Esophagus muscularis mucosa (tissue), 4 donors: ENCODE measurements at places on chromosomes 6 and 20. TPM values are rescaled to one million over a fixed set of nuclear protein-coding genes. Genes with fewer than 3 reads are reported as not detected.

DNA sequence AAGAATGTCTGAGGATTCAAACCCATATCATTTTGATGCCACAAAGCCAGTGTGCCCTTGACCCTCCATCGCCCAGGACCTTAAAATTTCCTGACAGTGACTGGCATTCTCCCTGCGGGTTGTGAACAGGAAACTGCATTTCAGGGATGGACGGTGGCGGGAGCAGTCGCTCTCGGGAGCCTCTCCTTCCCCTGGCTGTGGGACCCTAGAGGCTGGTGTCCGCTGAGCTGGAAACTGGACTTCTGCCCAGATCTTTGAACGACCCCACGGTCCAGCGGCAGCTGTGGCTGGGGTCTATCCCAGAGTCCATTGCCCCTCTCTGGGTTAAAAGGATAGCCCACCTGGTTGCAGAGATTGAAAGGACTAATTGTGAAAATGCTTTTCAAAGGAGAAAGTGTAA, 1.4 kb upstream of the SEC63 start:
- H3K27me3 ChIP-seq, result no peaks in the 10 kb centered on the region
- H3K4me3 ChIP-seq, result no peak overlapping the region
- DNase-seq, result no peak

DNA sequence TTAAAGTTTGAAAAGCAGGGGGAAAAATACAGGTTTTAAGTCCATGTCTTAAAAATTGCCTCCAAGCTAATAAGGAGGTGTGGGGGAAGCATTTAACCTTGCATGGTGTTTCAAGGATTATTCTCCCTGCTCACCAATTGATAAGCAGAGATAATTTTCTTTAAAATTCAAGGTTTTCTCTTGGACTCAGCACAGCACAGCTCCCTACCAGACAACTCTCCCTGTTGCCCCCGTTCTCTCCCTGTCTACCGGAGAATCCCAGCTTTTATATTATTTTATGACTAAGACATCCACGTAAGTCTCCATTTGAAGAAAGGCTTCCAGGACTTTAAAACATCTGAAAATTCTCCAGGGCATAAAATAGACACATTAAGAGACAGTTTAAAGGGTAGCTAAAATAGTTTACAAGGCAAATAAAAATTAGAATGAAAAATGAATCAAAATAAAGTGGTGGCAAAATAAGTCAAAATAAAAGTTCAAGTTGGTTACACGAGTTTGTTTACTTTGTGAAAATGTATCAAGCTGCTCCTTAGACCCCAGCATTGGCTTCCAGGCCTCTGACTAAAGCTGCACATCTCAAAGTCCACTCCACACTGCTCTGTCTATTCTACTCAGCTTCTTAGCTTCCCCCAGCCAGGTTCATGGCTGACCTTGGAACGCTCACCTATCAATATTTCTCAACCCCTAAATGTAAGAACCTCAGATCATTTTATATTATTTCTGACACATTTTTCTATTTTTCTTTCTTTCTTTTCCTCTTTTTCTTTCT, 188.6 kb upstream of the PLCB4 start:
- H3K4me1 ChIP-seq, result peaks cover 23% of the 10 kb centered on the region
- no peak for DNase-seq
- no peak overlapping the region for H3K27ac ChIP-seq
- peaks cover 11% of the 10 kb centered on the region for H3K36me3 ChIP-seq
- no peaks in the 10 kb centered on the region for H3K27me3 ChIP-seq
- H3K4me3 ChIP-seq, result no peak overlapping the region

- no peaks in the 10 kb centered on the region for H3K27me3 ChIP-seq
- peaks cover 7% of the 10 kb centered on the region for H3K4me1 ChIP-seq
- DNase-seq, result no peak
- no peak overlapping the region for H3K27ac ChIP-seq
These were observed 123.7 kb downstream of the RCAN2 start for GRCh38 chr6:46367354-46368168.

GRCh38 chr20:6612606-6612923, 154.9 kb upstream of the BMP2 start:
- no peak overlapping the region for H3K4me3 ChIP-seq
- no peak overlapping the region for H3K27ac ChIP-seq
- no peaks in the 10 kb centered on the region for H3K4me1 ChIP-seq
- H3K27me3 ChIP-seq, result no peaks in the 10 kb centered on the region
- DNase-seq, result no peak

DNA sequence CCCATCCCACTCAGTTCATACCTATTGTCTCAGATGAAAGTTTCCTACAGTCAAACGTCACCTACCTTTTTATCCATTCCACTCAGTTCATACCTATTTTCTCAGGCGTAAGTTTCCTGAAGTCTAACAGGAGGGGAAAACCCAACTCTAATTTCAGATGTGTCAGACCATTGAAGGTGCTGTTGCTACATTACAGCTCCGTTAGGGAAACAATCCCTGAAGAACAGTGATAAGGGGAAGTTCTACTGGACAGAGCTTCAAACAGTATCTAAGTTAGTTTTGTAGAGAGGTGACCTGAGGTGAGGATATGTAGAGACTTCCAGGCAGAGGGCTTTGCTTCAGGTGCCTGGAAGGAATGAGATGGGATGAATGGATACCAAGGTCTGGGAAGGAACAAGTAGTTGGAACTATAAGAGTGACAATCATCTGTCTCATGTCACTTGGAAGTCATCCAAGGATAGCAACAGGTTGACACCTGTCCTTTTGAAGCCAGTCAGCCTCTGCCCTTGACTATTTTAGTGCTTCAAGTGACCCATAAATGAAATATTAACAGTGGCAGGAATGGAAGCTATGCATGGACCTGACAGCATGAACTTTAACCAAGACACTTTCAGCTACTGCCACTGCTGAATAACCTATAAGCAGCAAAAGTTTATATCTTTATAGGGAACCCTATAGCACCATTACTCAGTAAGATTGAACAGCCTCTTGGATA, 191.6 kb upstream of the MOCS1 start:
- H3K27ac ChIP-seq, result no peak overlapping the region
- no peak for DNase-seq
- no peak overlapping the region for H3K4me3 ChIP-seq
- no peaks in the 10 kb centered on the region for H3K27me3 ChIP-seq
- H3K4me1 ChIP-seq, result no peaks in the 10 kb centered on the region

DNA sequence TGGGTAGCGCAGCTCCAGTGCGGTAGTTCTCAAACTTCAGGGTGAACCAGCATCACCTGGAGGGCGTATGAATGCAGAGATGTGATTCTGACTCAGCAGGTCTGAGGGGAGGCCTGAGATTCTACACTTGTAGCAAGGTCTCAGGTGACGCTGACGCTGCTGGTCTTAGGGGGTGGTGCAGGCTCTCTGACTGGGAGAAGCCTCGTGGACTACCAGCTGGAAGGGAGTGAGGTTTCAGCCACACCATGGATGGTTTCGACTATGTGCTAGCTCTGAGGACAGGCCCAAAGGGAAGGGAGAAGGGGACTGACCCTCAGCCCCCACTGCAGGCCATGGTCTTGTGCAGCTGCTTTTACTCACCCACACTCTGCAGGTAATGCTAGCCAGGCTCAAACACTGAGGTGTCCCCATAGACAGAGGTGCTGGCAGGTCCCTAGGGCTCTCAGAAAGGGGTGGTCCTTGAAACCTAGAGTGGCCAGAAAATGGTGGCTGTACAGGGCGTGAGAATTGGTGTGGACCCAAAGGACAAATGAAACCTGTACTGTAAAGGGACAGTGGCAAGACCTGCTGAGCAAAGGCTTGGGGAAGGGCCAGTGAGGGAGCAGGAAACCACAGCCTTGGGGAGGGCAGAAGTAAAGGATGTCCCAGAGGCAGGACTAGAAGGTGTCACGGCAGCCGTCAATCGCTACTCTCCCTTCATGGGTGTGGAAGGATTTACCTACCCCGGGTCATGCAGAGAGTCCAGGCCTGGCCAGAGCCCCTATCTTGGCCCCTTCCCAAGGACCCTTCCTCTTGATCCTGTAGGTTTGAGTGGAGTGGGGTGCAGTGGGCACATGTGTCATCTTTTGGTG, 52.7 kb downstream of the EBF4 start:
- DNase-seq, result peak; percentile 82
- H3K4me1 ChIP-seq, result peaks cover 14% of the 10 kb centered on the region
- H3K36me3 ChIP-seq, result no peaks in the 10 kb centered on the region
- no peak overlapping the region for H3K27ac ChIP-seq
- no peaks in the 10 kb centered on the region for H3K27me3 ChIP-seq

DNA sequence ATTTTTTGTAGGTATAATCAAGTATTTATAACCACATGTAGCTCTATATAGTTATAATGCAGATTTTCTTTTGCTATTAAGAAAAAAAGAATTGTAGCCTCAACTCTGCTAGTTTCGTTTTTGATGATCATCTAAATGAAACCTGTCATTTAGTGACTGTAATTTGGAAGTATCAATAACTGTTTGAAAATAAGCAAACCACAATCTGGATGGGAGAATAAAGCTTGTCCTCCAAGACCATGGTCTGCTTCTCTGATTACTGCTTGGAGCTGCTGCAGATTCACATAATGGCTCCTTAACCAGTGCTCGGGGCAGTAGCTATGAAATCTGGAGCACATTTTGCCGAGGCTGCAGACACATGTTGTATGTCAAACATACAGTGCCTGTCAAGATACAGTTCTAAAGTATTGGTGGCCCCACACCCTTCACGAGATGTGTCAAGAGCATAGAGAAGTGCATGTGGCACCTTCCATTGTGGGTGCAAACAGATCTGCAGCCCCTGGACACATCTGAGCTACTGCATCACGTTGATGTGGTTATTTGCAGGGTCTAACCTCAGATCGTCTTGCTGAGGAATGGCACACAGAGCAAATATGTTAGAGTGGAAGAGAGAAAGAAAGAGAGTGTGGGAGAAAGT, 255.7 kb upstream of the SUPT3H start:
- DNase-seq, result no peak
- no peak overlapping the region for H3K27ac ChIP-seq
- no peak overlapping the region for H3K4me3 ChIP-seq

DNA sequence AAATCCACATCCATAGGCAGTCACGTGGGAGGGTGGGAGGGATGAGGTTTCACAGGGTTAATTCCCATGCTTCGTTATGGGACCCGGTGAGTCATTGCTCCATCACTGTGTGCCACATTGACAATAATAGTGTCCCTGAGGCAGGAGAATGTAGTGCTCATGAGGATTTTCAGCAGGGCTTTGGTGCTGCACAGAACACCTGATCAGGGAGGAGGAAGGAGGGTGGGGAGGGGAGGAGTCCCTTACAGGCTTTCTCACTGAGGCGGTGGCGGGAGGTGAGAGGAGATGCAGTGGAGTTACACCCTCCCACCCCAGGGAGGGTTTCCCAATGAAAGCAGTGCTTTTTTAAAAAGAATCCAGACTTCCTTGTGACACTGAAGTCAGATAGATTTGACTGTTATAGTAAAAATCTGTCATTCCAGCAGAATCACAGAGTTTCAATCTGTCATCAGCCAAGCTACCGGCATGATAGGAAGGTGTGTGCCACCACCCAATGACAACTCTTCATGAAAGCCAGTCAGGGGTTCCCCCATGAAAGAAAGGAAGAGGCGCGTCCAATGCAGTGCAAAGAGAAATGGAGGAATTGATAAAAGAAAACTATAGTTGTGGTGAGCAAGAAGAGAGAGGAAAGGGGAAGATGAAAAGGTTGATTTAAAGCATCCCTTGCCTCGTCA, 144.8 kb downstream of the TBC1D7 start:
- no peaks in the 10 kb centered on the region for H3K4me1 ChIP-seq
- H3K27me3 ChIP-seq, result no peaks in the 10 kb centered on the region
- H3K4me3 ChIP-seq, result no peak overlapping the region
- DNase-seq, result no peak

GRCh38 chr6:132858750-132859149, 44.4 kb downstream of the RPS12 start:
- H3K4me1 ChIP-seq, result no peaks in the 10 kb centered on the region
- H3K27me3 ChIP-seq, result no peaks in the 10 kb centered on the region
- H3K27ac ChIP-seq, result no peak overlapping the region
- DNase-seq, result no peak
- no peaks in the 10 kb centered on the region for H3K36me3 ChIP-seq

- peaks cover 60% of the 10 kb centered on the region for H3K4me1 ChIP-seq
- H3K4me3 ChIP-seq, result no peak overlapping the region
- H3K27ac ChIP-seq, result peak overlapping the region; percentile 74
These were observed 10.5 kb downstream of the RPS6KA2 start for GRCh38 chr6:166616261-166617238.

DNA sequence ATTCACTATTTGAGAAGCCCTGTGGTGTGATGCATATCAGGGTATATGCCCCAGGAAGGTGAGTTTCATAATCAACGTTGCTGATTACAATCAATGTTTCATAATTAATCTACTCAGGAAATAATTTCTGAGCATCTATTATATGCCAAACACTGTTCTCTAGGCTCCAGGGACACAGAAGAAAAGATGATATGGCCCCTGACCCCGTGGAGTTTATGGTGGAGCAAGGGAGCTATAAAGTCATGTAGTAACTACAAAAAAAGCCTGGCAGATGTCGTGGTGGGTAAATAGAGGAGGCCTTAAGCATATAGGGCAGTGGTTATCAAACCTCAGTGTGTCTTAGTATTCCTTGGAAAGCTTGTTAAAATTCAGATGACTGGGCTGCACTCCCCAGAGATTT, 40.1 kb upstream of the BCAS1 start:
- no peak for DNase-seq
- no peaks in the 10 kb centered on the region for H3K36me3 ChIP-seq
- H3K4me1 ChIP-seq, result no peaks in the 10 kb centered on the region
- no peak overlapping the region for H3K27ac ChIP-seq
- no peak overlapping the region for H3K4me3 ChIP-seq

GRCh38 chr20:36128463-36129159, 25.9 kb upstream of the EPB41L1 start:
- H3K27me3 ChIP-seq, result no peaks in the 10 kb centered on the region
- H3K4me1 ChIP-seq, result no peaks in the 10 kb centered on the region
- no peak overlapping the region for H3K27ac ChIP-seq
- DNase-seq, result no peak
- H3K36me3 ChIP-seq, result no peaks in the 10 kb centered on the region

- H3K36me3 ChIP-seq, result no peaks in the 10 kb centered on the region
- no peaks in the 10 kb centered on the region for H3K27me3 ChIP-seq
- no peak overlapping the region for H3K4me3 ChIP-seq
- no peaks in the 10 kb centered on the region for H3K4me1 ChIP-seq
These were observed 108.0 kb upstream of the LRFN2 start for GRCh38 chr6:40695114-40695513.

ID1 gene
- 507 TPM for total RNA-seq

CLPSL1 gene
- total RNA-seq, result not detected

PANK2 gene
- total RNA-seq, result 42.9 TPM

SMOC2 gene
- total RNA-seq, result 56.0 TPM

KHDC1L gene
- not detected for total RNA-seq

PTCHD4 gene
- total RNA-seq, result 1.7 TPM

FAM83C gene
- not detected for total RNA-seq

CD40 gene
- total RNA-seq, result 15.6 TPM

CRNKL1 gene
- total RNA-seq, result 26.5 TPM

EPHA7 gene
- total RNA-seq, result 221 TPM
